Mucosa of gallbladder (tissue), 1 donor: ENCODE measurements at places on chromosomes 4 and X. TPM values are rescaled to one million over a fixed set of nuclear protein-coding genes. Genes with fewer than 3 reads are reported as not detected.

- DNase-seq = no peak
These were observed 153.3 kb upstream of the USP9X start for GRCh38 chrX:40931921-40932320.

- no peak for DNase-seq
These were observed 20.5 kb downstream of the SPIN4 start for GRCh38 chrX:63330681-63331080.

DNA sequence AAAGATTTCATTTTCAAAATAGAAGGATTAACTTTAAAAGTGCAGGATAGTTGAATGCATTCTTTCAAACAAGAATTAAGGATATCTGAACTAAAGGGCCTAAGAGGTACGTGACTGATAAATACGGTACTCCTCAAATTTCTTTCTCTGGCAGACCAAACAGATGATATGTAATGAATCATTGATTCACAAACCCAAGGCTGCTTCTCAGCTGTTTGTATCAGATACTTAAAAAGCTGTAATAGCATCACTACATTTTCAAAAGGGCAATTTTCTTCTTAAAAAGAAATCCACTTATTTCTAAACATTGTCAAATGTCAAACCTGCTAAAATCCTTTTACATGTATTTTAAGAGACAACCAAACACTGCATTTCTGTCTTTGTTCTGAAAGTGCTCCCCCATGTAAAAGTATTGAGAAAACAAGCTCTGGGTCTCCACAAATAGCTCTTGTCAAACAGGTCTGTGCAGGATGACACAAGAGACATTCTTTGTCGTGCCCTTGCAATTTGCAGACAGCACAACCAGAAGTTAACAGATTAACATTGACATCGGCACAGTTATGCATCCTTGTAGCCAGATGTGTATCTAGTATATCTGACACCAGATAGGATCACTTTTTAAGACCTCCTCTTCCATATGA is 82.0 kb downstream of the MANBA start:
- DNase-seq = no peak

GRCh38 chrX:129650821-129651510 is 3.8 kb downstream of the APLN start:
- no peak for DNase-seq

GRCh38 chr4:146507632-146508031 is 14.1 kb downstream of the SLC10A7 start:
- no peak for DNase-seq

DNA sequence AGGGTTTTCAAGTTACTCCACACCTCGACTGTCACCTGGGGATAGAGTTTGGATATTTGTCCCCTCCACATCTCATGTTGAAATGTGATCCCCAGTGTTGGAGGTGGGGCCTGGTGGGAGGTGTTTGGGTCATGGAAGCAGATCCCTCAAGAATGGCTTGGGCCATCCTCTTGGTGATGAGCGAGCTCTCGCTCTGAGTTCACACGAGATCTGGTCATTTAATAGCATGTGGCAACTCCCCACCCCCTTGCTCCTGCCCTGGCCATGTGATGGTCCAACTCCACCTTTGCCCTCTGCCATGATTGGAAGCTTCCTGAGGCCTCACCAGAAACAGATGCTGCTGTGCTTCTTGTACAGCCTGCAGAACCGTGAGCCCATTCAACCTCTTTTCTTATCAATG is 8.3 kb downstream of the CTAG1A start:
- DNase-seq = no peak

Gene ACTRT1
- total RNA-seq = not detected
